ENCODE measurements at places on chromosomes 16 and 17.

DNA sequence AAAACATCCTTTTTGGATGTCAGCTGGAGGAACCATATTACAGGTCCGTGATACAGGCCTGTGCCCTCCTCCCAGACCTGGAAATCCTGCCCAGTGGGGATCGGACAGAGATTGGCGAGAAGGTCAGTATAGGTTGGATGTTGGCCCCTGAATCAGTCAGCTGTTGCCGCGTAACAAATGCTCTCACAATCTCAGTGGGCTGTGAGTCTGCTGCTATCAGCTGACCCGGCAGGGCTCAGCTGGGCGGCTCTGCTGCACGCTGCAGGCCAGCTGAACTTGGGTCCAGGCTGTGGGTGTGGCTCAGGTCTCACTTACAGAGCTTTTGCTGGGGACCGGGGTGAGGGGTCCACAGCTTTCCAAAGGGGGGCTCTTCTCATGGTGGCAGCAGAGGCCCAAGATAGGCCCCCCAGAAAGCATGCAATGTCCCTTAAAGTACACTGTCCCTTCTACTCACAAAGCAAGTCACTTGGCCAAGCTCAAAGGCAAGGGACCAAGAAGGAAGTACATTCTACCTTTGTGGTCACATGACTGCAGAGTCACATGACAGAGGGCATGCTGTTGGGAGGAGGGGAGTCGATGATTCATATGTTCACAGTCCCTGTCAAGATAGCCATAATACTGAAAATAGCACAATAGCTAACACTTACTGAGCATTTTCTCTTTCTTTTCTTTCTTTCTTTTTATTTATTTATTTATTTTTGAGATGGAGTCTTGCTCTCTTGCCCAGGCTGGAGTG, 134.2 kb downstream of the ABCC1 start:
- DNase-seq, result no peak

- DNase-seq, result no peak
Measured at GRCh38 chr17:36862116-36862920, 75.0 kb upstream of the LHX1 start.

DNA sequence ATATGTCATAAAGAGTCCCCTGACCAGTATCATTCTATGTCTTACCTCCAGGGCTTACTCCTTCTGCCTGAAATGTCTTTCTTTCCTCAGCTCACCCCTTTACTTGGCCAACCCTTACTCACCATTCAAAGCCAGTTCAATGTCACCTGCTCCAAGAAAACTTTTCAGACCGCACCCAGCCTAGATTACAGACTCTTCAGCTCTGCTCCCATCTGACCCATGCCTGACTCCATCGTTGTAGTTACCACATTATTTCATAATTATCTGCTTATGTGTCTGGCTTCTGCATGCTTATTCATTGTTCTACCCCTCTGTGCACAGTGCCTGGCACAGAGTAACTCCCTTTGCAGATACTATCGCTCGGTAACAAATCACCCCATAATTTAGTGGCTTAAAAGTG, 62.5 kb upstream of the TOB1 start:
- no peak for DNase-seq

DNA sequence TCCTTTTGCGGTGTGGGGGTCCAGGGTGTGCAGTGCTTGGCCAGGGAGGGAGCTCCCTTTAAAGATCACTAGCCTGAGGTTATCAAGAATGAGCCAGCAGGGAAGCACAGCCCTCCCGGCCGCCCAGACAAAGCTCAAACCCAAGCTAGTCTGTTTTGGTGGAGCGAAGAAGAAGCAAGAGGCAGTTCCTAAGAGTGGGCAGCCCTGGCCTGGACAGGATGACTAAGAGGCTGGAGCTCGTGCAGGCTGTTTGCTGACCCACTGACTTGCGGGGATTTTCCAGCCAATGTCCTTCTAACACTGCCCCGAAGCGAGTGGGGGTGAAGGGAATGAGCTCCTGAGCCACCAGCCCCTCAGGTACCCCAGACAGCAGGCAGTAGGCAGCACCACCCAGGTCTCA, 134.4 kb downstream of the COPRS start:
- DNase-seq, result no peak

DNA sequence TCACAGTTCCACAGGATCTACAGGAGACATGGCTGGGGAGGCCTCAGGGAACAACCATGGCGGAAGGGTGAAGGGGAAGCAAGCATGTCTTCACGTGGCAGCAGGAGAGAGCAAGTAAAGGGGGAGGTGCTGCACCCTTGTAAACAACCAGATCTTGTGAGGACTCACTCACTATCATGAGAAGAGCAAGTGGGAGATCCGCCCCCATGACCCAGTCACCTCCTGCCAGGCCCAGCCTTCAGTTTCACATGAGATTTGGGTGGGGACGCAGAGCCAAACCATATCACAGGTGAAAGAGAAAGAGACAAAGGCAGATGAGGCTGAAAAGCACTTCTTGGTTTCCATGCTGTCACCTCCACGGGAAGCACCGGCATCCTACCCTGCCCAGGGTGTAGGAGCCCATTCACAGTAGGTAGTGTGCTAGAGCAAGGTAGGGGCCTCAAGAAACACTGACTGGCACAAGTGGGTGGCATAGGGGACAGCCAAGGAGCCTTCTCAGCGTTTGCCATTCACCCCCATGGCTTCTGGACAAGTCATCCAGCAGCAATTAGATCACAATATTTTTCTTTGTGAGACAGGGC, 6.6 kb downstream of the NARF start:
- DNase-seq, result no peak

GRCh38 chr17:5198472-5198871, 6.8 kb upstream of the ZNF594 start:
- DNase-seq, result no peak

DNA sequence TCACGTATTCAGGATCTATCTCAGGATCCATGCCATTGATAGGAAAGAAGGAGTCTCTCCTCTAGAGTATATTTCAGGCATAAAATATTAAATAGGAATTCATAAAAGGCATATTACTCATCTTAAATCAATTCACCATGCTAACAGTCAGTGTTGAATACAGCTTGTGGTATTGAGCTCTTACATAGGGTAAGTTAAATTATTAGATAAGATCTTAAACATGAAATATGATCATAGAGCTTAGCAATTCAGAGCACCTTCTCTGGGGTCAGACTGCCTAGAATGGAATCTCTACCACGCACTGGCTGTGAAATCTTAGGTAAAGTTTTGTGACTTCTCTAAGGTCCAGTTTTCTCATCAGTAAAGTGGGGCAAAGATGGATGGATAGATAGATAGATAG, 20.7 kb downstream of the MARCHF10 start:
- DNase-seq, result no peak

DNA sequence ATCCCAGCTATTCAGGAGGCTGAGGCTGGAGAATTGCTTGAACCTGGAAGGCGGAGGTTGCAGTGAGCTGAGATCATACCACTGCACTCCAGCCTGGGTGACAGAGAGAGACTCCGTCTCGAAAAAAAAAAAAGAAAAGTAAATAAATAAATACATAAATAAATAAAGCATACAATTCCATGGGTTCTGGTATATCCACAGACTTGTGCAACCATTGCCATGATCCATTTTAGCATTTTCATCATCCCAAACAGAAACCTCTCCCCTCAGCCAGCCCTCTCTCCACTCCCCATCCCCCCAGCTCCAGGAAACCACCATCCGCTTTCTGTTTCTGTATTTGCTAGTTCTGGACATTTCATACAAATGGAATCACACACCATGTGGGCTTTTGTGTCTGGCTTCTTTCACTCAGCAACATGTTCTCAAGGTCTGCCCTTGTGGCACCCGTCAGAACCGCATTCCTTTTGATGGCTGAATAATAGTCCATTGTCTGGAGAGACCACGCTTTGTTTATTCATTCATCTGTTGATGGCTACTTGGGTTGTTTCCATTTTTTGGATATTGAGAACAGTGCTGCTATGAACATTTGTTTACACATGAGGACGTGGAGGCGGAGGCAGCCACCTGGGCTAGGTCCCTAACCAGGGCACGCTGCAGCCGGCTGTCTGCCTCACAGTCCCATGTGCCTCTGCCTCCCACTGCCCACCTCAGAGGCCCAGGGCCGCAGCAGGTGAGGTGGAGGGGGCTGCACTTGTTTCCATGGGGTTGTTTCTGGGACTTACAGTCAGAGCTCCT, 76.2 kb downstream of the NT5M start:
- no peak for DNase-seq

DNA sequence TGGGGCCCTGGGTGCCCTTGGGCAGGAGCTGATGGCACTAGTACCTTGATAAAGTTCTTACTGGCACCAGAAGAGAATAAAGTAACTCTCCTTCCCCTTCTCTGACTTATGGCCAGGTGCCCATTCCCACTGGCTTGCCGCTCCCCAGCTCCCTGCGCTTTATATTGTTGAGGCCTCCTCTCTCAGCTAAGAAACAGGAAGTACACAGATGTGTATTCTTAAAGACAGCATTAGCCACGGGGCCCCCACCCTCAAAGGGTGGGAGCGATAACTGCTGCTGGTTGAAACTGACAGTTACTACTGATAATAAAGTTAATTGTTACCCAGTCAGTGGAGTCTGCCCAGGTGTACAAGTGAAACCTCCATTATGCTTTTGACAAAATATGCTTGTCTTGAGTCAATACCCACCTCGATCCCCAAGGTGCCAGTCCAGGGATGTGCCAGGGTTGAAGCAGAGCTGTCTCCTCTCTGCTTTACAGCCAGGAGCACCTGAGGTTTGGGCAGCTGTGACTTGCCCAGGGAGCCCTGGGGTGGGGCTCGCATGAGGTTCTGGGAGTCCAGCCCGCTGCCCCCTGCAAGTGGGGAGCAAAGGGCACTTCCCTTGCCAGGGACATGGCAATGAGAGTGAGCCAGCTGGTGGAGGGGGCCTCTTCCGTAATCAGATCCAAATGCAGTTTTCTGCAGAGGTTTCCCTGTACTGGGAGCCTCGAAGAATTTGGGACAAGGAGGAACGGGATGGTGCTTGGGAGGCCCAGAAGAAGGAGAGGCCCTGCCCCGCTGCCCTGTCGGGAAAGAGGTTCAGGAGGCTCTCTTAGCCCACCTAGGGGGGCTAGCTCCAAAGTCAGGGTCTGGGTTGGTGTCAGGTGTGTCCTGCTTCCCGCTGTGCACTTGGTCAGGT, 5.4 kb upstream of the CLDN9 start:
- no peak for DNase-seq

DNA sequence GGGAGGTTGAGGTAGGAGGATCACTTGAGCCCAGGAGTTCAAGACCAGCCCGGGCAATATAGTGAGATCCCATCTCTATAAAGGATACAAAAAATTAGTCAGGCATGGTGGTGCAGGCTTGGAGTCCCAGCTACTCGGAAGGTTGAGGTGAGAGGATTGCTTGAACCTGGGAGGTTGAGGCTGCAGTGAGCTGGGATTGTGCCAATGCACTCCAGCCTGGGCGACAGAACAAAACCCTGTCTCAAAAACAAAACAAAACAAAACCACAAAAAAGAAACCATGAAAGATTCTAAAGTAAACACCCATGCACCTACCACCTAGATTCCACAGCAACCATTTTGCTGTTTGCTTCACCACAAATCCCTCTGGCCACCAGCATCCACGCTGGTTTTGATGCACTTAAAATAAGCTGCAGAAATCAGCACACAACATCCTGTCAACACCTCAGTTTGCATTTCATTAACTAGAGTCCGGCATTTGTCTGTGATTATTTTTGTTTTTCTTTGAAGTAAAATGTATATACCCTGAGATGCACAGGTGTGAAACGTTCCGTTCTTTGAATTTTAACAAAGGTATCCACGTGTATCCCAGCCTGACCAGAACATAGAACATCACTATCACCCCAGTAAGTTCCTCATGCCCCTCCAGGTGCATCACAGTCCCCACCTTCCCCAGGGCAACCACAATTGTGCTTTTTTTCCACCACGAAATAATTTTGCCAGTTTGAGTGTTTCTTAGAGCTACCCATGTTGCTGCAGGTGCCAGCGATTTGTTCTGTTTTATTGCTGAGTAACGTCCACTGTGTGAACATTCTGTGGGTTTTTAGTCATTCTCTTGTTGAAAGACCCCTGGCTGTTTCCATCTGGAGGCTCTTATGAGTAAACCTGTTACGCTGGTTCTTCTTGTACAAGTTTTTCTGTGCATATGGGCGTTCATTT, 191.5 kb downstream of the SEC14L1 start:
- DNase-seq, result peak; percentile 62

Data from renal cortical epithelial cell (primary cell).